ENCODE measurements at places on chromosomes 7 and 10.

- no peak for DNase-seq
Measured at GRCh38 chr7:150943453-150943814, 34.7 kb downstream of the KCNH2 start.

GRCh38 chr7:92987095-92987494, 130.7 kb downstream of the SAMD9 start:
- DNase-seq, result no peak

DNA sequence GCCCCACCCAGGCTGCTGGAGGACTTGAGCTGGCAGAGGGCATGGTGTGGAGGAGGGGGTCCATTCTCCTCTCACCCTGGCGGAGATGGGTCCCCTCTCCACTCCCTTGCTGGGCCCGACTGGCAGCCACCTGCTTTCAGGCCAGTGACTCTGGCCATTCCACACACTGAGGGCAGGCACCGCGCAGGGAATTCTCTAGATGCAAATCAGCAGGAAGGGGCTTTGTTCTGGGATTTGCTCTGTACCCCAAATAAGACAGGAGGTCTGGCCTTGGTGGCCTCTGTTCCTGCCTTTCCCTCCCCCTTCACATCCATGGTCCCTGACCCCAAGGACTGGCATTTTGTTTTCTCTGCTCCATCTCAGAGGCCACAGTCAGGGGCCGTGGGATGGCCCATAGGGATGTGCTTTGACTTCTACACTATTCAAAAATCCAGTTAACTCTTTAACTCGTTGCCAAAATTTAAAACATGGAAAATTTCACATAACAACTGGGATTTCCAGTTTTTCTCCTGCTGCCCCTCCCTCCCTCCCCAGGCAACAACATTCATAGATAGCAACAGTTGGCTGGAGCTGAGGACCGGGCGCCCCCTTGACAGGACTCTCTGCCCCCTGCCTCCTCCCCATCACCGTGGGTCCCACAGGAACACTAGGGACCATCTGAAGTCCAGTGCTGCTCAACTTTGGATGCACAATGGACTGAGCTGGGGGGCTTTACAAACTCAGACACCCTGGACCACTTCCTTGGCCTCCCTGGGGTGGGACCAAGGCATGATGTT, 33.9 kb downstream of the PPIF start:
- DNase-seq, result no peak

DNA sequence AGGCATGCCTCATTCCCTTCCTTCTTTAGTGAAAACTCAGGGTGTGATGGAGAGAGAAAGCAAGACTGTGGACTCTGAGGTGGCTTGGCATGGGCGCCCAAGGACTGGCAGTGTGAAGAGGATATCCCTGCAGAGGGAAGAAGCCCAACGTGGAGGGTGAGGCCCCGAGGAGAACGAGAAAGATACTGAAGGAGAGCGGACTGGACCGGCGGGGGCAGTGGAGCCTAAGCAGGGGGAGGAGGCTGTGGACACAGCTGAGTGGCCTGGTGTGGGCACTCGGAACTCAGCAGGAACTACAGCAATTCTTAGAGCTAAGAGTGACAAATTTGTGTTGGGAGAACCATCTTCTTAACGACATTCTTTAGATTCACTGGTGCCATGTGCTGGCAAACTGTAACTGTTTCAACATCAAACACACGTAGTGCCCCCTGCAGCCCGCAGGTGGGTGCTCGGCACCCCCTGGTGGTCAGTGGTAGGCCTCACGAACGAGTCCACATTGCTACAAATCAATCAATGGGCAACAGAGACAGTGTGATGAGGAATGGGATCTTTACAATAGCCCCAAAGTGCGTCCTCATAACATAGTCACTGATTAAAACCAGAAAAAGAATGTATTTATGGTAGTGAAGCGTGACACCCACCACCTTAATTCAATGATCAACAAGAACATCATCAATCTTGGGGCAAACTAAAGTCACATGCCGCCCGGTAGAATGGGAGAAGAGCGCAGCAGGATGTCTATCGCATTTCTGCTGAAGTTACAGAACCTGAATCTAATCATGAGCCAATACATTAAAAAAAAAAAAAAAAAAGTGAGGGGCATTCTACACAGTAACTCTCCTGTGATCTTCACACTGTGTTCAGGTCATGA, 2.0 kb upstream of the SFTPA1 start:
- DNase-seq, result no peak

- no peak for DNase-seq
Measured at GRCh38 chr10:88617772-88618300, 31.3 kb downstream of the LIPJ start.

GRCh38 chr10:18400906-18401245, 250.5 kb downstream of the NSUN6 start:
- DNase-seq, result no peak

DNA sequence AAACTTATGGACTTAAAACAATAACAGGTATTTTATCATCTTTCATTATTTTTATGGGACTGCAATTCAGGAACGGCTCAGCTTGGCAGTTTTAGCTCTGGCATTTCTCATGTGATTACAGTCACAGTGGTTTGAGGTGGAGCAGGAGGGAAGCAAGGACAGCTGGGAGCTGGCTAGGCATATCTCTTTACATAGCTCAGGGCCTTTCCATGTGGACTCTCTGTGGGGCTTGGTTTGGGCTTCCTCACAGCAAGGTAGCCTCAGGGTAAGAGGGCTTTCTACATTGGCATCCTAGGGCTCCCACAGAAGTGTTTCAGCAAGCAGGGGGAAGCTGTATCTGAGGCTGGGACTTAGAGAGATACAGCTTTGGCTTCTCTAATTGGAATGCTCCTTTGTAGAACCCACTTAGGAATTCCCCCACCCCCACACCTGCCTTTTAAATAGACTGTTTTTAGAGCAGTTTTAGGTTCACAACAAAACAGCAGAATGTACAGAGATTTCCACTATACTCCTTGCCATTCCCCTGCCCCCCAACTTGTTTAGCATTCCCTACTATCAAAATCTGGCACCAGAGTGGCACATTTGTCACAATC, 26.6 kb upstream of the SDHAF3 start:
- no peak for DNase-seq

DNA sequence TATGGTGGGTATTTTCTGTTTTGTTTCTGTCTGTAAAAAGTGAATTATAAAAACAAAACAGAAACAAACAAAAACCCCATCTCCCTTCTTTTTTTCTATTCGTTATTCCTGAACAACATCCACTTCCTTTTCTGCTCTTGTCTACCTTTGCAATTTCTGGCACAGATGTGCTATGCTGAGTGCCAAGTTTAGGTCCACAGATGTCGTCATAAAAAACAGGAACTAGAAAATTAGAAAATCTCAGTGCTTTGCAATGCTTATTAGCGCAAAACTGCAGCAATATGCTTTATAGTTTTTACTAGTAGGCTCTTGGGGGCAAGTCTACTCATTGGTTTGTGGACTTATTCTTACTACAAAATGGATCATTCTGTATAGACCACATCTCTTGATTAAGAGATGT, 94.2 kb upstream of the PRKCQ start:
- no peak for DNase-seq

DNA sequence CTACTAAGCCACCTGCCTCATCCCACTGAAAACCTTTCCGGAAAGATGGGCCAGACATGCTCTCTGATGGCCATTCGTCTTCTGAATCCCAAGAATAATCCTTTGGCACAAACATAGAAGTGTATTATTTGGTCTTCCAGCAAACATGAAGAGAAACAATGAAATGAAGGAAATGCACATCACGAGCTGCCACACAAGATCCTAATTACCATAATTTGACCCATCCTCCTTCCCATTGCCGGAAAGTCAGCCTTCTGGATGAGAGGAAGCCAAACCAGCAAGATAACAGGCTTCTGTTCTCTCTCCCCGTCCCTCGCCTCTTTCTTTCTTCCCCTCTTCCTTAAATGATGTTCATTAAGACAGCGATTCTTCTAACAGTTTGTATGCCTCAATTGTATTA, 218.9 kb upstream of the KMT2E start:
- no peak for DNase-seq

DNA sequence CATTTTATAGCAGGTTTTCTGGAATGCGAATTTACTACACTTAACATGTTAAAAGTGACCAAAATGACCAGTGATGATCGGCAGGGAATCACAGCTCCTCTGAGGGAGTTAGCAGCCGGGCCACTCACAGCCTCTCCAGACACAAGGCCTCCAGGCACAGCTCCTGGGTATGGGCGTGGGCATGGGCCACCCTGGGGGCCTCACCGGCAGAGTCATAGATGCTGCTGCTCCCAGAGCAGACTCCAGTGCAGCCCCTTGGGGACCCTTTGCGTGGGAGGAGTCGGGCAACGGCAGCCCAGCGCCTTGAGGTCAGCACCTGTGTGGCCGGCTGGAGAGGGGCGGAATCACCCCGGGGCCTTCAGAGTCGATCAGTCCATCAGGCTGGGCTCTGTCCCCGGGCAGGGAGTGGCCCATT, 8.6 kb downstream of the KNDC1 start:
- DNase-seq, result no peak

DNA sequence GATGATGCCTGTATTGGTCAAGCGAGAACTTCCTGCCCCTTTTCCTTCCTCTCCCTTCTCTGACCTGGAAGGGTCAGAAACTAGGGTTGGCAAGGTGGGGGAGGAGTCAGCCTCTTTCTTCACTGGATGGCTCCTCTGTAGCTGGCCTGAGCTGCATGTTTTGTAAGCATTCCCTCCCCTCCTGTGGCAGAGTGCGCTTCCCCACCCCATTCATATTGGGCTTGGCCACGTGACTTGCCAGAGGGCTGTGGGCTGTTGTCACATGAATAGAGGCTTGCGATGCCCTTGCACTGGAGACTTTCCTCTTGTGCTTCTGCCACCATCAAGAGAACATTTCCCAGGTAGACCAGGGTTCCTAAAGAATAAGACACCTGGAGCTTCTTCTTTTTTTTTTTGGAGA, 111.3 kb upstream of the PODXL start:
- DNase-seq, result no peak

DNA sequence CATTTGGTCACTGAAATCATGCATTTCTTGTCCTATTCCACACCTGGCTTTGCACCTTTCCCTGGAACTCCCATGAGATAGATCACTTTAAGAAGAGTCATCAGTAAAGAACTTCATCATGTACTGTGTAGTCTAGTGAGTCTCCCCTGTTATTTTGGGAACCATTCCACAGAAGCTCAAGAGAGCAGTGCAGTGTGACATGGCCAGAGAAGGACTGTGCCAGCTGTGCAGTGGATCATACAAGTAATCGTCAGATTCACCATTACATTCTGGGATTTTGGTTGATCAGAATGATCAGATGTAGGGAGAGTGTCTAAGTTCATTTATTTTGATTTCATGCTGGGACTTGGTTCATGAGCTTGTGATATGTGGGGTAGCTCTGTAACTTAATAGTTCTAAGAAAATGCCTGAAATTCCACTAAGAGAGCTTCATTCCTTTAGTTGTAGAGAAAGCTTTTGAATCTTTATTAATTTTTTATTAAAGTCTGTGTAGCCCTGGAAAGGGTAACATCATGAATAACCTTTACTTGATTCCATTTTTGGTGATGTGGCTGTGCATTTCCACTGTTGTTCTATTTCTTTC, 166.8 kb downstream of the SUGCT start:
- no peak for DNase-seq

DNA sequence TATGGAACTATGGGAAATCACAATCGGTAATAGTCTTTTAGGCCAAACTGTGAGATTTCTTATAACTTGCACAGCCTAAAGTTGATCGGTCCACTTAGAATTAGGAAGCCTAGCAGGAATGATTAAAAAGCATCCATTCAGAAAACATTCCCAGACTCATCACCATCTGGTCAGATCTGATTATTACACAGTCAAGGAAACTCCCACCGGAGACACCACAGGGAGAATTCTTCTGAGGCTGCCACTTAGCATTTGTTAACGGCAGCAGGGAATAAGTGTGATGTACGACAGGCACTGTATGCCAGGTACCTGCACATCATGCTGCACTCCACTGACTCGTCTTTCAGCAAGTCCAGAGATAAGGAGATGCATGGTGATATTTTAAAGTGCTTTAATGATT, 227.6 kb upstream of the STEAP1 start:
- DNase-seq, result no peak

GRCh38 chr10:89604200-89604599, 40.8 kb downstream of the PANK1 start:
- DNase-seq, result no peak

GRCh38 chr10:76732306-76732705, 905.3 kb downstream of the KCNMA1 start:
- no peak for DNase-seq

DNA sequence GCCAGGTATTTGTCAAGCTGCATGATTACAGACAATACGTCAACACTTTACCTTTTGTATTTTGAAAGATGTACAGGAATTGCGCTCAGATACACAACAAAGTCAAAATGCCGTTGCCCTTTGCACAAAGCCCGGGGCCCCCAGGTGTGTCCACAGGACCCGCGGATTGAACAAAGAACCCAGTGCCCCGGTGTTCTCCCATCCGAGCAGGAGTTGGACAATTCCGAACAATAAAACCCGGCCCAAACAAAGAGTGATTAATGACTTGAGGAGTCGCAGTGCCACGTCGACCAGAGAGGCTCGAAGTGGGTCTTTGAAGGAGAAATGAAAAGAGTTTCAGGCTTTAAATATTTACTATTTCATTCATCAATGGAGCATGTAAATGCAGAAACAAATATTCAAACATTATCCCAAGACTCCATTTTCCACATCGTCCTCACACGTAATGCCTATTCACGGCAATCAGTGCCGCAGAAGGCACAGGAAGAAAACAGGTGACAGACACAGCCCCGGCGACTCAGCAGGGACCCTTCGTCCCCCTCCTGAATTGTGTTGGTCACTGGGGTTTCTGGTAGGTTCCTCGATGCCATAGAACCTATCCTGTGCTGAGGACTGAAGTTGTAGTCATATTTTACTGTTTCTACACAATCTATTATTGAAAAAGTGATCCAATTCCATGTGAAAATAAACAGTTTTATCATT, 70.9 kb upstream of the MGMT start:
- no peak for DNase-seq

DNA sequence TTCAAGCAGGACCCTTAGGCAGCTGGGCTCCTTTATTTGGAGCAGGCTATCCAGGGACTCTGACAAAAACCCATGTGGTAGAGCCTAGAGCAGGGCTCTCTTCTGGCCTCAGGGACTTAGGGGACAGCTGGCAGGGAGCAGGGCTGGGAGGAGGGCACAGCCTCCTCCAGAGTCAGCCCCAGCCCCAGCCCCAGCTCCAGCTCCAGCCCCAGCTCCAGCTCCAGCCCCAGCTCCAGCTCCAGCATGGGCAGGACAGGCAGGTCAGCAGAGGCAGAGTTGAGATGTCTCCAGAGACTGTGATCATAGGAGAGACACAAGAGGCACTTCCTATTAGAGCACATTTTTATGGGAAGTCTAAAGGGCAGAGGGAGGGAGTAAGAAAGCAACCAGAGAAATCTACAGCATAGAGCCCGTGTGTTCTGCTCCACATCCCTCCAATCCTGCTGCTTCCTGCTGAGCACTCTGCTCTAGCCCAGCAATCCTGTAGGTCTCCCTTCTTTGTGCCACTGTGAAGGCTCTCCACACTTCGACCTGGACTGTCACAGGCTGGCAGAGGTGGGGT, 13.3 kb upstream of the C10orf53 start:
- DNase-seq, result no peak

Data from CD4-positive, alpha-beta T cell treated with Interleukin-6 at 100 ng/mL for 8 hours (primary cell).